Activated T-helper 17 cell treated with anti-CD3 and anti-CD28 coated beads, Interleukin-2, amount 50 U/mL, for 72 hours (primary cell): ENCODE measurements at places on chromosomes 1 and 21. TPM values are rescaled to one million over a fixed set of nuclear protein-coding genes. Genes with fewer than 3 reads are reported as not detected.

- no peak overlapping the region for H3K27ac ChIP-seq
- peaks cover 7% of the 10 kb centered on the region for H3K4me1 ChIP-seq
- H3K27me3 ChIP-seq, result peaks cover 24% of the 10 kb centered on the region
Observed at GRCh38 chr1:245336149-245336983, 181.6 kb downstream of the KIF26B start.

GRCh38 chr1:201510734-201511133 is 3.8 kb upstream of the CSRP1 start:
- H3K36me3 ChIP-seq, result no peaks in the 10 kb centered on the region
- H3K4me3 ChIP-seq, result no peak overlapping the region
- no peak overlapping the region for H3K27ac ChIP-seq
- no peaks in the 10 kb centered on the region for H3K27me3 ChIP-seq

DNA sequence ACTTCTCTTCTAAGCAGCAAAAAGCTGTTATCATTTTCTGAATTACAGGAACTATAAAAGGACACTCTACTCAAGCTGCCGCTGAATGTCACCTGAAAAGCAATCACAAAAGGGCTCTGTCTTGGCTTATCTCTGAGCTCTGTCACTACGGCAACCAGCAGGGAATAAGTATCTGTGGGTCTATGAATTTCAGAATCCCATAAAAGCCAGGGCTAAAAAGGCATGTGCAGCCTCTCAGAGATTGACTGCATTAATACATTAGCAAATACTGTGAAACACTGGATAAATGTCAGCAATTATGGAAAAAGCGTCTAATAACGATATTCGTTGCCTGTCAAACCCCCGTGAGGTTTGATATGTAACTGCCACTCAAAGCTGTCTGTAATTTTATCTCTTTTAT is 210.2 kb upstream of the DMRTA2 start:
- H3K27me3 ChIP-seq, result no peaks in the 10 kb centered on the region
- H3K27ac ChIP-seq, result no peak overlapping the region
- no peaks in the 10 kb centered on the region for H3K36me3 ChIP-seq
- H3K4me3 ChIP-seq, result no peak overlapping the region
- H3K4me1 ChIP-seq, result no peaks in the 10 kb centered on the region
- no peak for ATAC-seq

The CFAP107 gene
- total RNA-seq, result not detected

- peak overlapping the region; percentile 23 for H3K4me3 ChIP-seq
- peak; percentile 37 for ATAC-seq
Observed at GRCh38 chr1:112744009-112744578, 29.0 kb upstream of the PPM1J start.

The RIMS3 gene
- 4.2 TPM for total RNA-seq

- H3K27ac ChIP-seq, result no peak overlapping the region
- no peak overlapping the region for H3K4me3 ChIP-seq
- peaks cover 2% of the 10 kb centered on the region for H3K27me3 ChIP-seq
- ATAC-seq, result no peak
- H3K36me3 ChIP-seq, result no peaks in the 10 kb centered on the region
Observed at GRCh38 chr1:28864695-28865094, 49.7 kb upstream of the EPB41 start.

The PSRC1 gene
- 17.5 TPM for total RNA-seq

DNA sequence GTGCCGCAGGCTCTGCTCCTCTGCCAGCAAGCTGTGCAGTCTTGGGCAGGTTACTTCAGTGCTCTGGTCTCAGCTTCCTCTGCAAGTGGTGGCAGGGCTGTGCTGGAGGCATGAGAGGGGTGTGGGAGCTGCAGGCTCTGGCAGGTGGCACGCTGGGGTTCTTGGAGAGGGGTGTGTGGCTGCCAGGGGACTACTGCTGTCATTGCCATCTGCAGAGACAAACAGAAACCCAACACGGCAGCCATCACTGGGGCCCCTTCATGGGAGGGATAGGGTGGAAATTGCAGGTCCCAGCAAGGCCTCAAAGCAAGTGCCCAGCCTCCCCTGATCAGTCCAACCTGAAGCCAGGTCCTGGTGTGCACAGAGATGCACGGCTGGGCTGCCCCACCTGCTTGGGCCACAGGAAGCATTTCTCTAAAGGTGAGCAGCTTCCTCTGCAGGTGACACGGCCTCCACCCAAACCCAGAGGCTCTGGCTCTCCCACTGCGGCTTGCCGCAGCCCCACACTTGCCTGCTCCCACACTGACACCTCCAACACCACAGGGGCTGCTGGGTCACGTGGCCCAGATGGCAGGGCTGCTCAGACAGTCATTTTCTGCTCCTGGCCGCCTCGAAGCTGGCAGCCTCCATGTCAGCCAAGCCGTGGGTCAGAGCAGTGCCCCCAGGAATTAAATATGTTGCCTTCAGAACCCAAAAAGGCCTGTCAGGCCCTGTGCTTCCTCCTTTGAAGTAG is 4.1 kb upstream of the COL6A2 start:
- H3K36me3 ChIP-seq, result no peaks in the 10 kb centered on the region
- peaks cover 9% of the 10 kb centered on the region for H3K4me1 ChIP-seq
- ATAC-seq, result no peak
- H3K27ac ChIP-seq, result no peak overlapping the region
- no peak overlapping the region for H3K4me3 ChIP-seq

DNA sequence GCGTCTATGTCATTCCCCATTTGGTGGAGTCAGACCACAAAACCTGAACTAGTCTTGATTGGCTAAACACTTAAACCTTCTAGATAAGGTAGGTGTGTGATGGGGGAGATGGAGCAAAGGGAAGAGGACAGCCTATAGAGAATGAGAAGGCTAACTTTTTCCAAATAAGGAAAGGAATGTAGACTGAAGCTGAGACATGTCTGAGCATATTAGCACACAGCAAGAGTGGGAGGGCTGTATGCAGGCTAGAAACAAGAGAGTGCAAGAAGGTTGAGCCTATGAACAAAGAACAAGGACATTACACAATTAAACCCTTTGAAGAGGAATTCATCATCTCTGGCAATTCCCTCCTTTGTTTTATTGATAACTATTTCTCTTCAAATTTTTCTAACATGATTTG is 89.2 kb upstream of the OLFM3 start:
- no peak overlapping the region for H3K4me3 ChIP-seq
- H3K27me3 ChIP-seq, result no peaks in the 10 kb centered on the region
- no peak for ATAC-seq

The APOBEC4 gene
- total RNA-seq, result not detected

- H3K36me3 ChIP-seq, result no peaks in the 10 kb centered on the region
- H3K4me1 ChIP-seq, result no peaks in the 10 kb centered on the region
- H3K27ac ChIP-seq, result no peak overlapping the region
- peaks cover 2% of the 10 kb centered on the region for H3K27me3 ChIP-seq
- ATAC-seq, result no peak
- no peak overlapping the region for H3K4me3 ChIP-seq
Observed at GRCh38 chr1:43621861-43622260, 28.1 kb upstream of the KDM4A start.

The BEND5 gene
- total RNA-seq, result 0.35 TPM
